ENCODE measurements at places on chromosomes 6 and 20.

- no peak for DNase-seq
Observed at GRCh38 chr6:20333721-20334269, 67.9 kb upstream of the E2F3 start.

- DNase-seq, result no peak
Observed at GRCh38 chr6:51462896-51463295, 624.5 kb downstream of the PKHD1 start.

DNA sequence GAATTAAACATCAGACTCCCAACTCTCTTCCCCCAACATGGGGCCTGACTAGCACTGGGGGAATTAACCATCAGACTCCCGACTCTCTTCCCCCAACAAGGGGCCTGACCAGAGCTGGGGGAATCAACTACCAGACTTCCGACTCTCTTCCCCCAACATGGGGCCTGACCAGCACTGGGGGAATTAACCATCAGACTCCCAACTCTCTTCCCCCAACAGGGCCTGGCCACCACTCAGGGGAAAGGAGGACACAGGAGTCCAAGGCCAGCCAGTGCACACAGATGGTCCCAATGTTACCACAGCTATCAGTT lies 13.1 kb downstream of the CST7 start:
- DNase-seq, result no peak

GRCh38 chr20:5327356-5327755 lies 10.6 kb upstream of the PROKR2 start:
- no peak for DNase-seq

DNA sequence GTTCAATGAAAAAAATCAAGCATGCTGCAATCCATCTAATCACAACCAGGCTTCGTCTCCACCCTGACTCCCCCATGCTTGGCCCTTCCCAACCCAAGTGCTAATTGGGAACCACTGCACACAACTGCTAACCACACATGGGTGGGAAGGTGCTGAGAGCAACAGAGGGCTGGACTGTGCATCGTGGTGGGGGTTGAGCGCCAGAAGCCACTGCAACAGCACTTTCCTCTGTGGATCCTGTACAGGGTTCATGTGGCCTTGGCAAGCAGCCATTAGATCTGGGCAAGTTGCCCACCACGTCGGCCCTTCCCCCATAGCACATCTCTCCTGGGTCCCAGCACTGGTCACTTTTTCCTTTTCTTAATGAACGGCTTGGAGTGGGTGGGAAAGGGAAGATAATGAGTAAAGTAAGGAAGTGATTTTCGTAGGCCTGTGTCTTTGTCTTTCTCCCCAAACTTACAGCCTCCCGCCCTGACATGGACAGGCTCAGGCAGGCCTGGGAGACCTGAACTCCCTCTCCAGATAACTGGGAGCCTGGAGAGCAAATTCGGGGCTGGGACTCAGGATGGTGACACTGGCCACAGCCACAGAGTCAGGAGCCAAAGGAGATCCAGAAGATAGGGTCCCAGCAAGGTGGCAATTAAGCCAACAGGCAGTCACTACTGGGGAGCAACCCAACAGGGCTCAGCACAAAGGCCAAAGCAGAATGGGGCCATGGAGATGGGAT lies 34.4 kb upstream of the MRPS10 start:
- no peak for DNase-seq

DNA sequence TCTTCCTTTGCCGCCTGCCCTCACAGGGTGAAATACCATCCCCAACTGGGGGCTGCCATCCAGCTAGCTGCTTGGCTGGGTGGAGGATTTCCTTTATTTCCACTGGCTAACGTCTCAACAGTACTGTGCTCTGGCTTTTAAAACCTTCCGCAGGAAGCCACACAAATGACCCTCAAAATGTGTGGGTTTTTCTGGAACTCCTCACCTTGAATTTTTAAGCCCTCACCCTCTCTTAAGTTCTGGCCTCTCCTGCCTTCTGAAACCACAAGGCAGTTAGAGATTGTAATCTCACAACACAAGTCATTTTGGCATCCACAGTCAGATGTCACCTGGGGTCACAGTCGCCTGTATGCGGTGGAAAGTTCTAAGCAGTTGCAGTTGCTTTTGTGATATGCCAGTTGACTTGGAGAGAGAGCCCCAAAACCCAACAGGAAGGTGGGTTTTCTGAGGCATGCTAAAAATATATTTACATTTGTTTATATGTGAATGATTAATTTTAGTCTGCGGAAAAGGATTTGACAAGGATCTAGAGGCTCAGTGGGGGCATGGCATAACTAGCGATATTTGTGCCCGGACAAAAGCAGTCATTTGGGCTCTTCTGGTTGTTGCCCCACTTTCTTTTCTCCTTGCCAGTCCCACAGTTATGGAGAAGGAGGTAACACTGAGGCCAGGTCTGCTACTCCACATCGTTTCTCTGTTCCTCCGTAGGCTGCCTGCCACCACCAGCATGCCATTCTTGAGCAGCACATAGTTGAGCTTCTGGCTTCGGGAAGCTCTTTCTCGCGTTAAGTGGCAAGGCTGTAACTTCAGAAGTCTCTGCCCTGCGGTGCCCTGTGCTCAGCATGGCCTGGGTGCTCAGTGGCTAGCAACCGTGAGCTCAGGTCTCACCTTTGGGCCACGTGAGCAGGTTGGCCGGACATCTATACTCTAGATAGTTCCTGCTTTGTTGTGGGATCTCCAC lies 335.3 kb downstream of the CD83 start:
- DNase-seq, result peak; percentile 9

DNA sequence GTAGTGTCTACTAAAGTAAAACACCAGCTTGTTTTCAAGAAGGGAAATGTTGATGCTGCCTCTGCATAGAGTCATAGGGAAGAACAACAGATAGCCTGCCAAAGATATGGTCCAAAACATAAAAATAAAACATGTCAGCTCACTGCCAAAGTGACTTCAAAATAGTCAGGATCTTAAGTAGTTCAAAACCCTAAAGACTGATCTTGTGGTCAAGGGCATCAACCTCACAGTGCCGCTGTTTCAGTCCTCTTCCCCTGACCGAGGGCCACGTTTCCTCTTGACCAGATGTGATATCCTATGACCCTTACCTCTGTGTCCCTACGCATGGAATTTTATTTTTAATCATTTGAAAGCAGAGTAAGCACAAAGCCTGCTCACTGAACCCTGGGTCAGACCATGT lies 104.2 kb upstream of the CNKSR3 start:
- DNase-seq, result no peak

- DNase-seq, result no peak
Observed at GRCh38 chr6:44257753-44258324, 511 bp upstream of the SLC35B2 start.

DNA sequence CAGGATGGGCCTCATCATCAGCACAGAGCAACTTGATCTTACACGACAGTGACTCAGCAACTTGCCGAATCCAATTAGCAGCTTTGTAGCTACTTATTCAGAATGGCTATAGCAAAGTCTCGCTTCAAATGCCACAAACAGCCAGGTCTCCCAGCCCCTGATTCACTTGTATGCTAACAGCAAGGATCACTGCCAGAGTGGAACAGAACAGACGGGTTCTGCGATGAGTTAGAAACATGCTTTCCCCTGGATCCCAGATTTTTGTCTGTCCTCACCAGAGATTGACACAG lies 254.4 kb downstream of the NRN1 start:
- DNase-seq, result no peak

DNA sequence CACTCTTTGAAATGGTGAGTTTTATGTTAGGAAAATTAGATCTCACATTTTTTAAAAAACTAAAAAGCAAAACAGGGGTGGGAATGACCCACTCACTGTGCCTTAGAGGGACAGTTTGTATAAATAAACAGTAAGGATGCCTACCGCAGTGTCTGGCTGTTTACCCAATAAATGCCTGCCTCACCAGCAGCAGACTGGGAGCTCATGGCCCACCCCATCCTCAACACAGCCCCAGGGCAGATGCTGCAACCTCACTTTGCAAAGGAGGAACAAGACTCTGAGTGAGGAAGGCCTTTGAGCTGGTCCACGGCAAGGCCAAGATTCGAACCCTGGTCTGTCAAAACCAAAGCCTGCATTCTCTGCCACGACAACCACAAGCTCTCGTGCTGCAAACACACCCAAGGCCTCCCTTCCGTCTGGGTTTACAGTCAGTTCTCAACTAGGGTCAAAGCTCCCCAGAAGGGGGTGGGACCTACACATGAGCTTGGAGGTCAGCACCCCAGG lies 77.8 kb downstream of the BMP7 start:
- DNase-seq, result no peak

DNA sequence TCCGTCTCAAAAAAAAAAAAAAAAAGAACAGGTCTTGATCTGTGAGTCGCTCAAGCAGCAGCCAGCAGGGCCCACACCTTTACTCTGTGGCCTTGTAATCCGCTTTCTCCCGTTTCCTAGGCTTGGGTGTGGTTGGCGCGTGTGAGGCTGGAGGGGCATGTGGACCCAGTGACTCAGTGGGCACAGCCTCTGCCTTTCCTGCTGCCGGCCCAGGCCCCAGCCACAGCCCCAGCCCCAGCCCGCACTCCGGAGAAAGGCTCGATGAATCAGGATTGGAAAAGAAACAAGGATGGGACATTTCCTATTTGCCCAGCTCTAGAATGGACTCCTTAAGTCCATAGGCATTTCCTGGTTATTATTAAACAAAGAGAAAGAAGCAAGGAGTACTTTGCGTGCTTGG lies 4.3 kb downstream of the BHLHE23 start:
- DNase-seq, result no peak

DNA sequence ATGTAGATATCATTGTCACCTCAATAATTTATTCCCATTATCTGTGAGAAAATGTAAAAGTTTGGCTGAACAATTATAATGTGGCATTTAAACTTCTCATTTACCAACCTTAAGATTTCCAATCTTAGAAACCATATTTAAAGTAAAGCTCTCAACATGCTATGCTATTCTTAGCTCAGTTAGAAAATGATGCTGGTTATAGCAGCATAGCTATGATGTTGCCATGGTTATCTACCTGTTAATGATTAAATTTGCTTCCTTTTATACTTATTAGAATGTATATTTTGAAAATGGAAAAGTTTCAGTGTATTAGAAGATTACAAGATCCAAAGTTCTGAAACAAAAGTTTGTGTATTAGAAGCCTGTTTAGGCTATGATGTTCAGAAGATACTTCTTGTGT lies 110.1 kb downstream of the GPR63 start:
- no peak for DNase-seq

DNA sequence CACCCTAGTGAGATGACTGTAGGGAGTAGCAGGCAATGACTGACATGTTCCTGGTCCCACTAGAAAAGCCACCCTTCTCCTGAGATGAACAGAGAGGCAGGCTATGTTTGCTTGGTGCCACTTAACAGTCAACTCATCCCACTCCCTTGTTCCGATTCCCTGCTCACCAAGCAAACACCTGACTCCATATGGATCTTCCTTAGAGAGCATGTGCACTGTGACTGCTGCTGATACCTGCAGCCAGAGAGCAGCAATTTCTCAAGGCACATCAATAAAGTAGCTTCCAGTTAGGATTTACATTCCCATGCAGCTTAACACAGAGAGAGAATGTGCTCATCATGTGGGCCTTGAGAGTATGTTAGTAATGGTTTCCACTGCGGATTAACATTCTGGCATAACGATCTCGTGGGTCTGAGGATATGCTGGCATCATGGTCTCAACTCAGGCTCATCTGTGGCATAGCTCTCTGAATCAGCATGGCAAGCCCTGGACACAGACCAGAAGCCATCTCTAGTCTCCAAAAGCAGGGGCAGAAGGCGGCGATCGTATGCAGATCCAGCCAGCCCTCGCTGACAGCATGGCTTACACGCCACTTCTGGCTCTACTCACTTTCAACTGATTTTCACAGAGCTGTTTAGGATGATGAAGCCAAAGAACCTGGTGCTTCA lies 43.9 kb downstream of the ATXN1 start:
- DNase-seq, result no peak

GRCh38 chr20:18728165-18728869 lies 85.3 kb upstream of the SCP2D1 start:
- DNase-seq, result no peak

DNA sequence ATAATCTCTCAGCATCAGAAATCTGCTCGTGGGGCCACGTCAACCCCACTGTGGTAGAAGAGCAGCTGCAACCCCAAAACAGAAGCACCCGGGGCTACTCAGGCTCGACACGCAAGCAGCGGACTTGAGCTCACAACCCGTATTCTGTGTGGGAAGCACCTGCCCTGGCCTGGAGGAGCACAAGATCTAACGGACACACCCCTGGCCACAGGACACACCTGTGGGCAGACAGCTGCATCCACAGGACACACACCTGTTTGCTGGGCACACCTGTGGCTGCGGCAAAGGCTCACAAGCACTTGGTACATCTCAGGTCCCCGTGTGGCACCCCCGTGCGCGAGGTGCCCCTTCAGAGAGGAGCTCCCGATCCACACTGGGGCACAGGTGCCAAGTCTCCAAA lies 36.5 kb downstream of the ZBTB46 start:
- DNase-seq, result no peak

- no peak for DNase-seq
Observed at GRCh38 chr6:19440531-19440930, 396.6 kb upstream of the ID4 start.

GRCh38 chr20:56762401-56762800 lies 133.3 kb downstream of the TFAP2C start:
- no peak for DNase-seq

GRCh38 chr6:1904466-1904799 lies 294.7 kb downstream of the FOXC1 start:
- DNase-seq, result no peak

DNA sequence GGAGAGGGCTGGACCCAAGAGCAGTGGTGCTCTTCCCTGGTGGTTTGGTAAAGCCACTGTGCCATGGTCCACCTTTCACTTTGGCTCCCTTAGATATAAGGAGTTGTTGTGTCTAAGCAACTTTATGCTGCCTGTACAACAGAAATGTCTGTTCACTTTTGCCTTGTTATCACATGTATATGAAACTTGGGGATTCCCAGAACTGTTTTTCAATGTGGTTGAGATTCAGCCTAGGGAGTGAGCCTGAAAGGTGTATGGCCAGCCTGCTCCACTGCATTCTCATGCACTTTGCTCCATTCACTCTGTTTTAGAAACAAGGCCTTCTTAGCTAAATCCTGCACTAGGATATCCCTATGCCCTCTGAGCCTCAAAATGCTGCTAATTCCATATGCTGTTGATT lies 234.5 kb upstream of the THEMIS start:
- DNase-seq, result no peak

GRCh38 chr20:43229696-43230095 lies 40.0 kb upstream of the PTPRT start:
- no peak for DNase-seq

DNA sequence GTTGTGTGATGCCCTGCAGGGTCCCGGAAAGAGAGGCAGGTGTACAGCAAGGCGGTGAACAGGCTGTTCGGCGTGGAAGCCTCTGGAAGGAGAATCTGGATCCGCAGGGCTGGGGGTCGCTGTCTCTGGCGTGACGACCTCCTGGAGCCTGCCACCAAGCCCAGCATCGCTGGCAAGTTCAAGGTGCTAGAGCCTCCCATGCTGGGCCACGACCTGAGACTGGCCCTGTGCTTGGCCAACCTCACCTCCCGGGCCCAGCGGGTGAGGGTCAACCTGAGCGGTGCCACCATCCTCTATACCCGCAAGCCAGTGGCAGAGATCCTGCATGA lies 36.5 kb downstream of the TGM6 start:
- DNase-seq, result no peak

GRCh38 chr6:2947445-2947844 lies 23.9 kb downstream of the SERPINB6 start:
- no peak for DNase-seq
